A549 treated with Mapracorat at 1 μM for 4 hours (cell line): ENCODE measurements at places on chromosomes 6 and 20. TPM values are rescaled to one million over a fixed set of nuclear protein-coding genes. Genes with fewer than 3 reads are reported as not detected.

TTLL9 gene
- total RNA-seq = 0.10 to 0.20 TPM (median 0.12 TPM) in 4 of 5 replicates, not detected in the other

FKBP5 gene
- 91.6 to 128 TPM (median 116 TPM) in 5 replicates for total RNA-seq

ABHD12 gene
- total RNA-seq = 102 to 149 TPM (median 137 TPM) in 5 replicates

BTN1A1 gene
- not detected in 5 replicates for total RNA-seq

MAD2L1BP gene
- total RNA-seq = 34.3 to 36.7 TPM (median 34.7 TPM) in 5 replicates

DLK2 gene
- total RNA-seq = 4.5 to 7.5 TPM (median 7.1 TPM) in 5 replicates

ERVFRD-1 gene
- not detected in 5 replicates for total RNA-seq

EIF2S2 gene
- total RNA-seq = 87.9 to 114 TPM (median 92.8 TPM) in 5 replicates
